ENCODE measurements at places on chromosomes 16 and 17.
A peak's percentile ranks its signal among the peaks of the same experiment; 100 is the strongest.

GRCh38 chr17:74234486-74234885, 21.1 kb downstream of the TTYH2 start:
- no peak for DNase-seq

DNA sequence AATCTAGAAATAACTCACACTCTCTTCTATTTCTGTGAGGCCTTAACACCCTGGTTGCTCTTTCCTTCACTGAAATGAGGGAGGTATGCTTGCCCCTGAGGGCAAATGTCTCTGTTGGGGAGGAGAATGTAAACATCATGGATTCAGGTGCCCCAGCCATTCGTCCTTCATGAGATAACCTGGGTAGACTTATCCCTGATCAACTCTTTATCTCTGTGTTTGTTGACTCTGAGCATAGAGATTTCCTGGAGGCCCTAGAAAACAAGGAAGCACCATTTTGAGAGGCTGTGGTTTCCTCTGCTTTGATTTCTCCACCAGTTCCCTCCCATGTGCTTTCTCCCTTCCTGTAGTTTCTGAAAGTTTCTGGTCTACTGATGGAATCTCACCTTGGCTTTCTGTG, 77.3 kb downstream of the PHKB start:
- DNase-seq = no peak

GRCh38 chr16:2845116-2845515, 12.9 kb downstream of the PRSS22 start:
- DNase-seq = no peak

- no peak for DNase-seq
Measured at GRCh38 chr17:49454050-49454449, 39.4 kb upstream of the PHB1 start.

DNA sequence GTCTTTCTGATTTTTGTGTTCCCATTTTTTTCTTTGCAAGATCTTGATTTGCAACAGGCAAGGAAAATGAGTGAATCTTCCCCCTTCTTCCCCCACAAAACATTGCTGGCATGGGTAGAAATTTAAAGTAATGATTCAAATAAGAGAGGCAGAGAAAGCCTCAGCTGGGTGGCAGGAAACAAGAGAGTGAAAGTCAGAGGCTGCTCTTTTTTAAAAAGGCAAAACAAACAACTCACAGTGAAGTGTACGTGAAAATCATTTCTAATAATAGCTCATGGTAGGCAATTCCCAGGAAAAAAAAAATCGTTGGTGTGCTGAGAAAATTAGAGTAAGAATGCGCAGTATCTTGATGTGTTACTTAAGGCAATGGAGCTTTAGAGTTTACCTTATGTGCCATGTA, 229.5 kb downstream of the FTO start:
- no peak for DNase-seq

DNA sequence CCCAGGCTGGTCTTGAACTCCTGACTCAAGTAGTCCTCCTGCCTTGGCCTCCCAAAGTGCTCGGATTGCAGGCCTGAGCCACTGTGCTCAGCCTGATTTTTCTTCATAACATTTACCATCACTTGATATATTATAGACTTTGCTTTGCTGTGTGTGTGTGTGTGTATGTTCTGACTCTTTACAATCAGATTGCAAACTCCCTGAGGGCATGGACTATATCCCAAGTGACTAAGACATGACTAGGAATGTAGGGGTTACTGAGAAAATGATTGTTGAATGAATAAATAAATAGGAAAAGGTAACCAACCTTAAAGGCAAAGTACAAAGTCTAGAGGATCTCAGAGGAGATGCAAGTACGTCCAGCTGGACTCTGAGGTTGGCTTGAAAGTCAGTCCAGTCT, 9.6 kb upstream of the OR2C1 start:
- DNase-seq = no peak

- no peak for DNase-seq
Measured at GRCh38 chr16:75750528-75750927, 24.2 kb upstream of the CPHXL start.

GRCh38 chr17:40024901-40025300, 9.7 kb downstream of the CSF3 start:
- DNase-seq = no peak

GRCh38 chr17:57699751-57700219, 45.3 kb downstream of the CCDC182 start:
- peak; percentile 50 for DNase-seq

GRCh38 chr16:89300311-89300975, 82.9 kb downstream of the ZNF778 start:
- no peak for DNase-seq

DNA sequence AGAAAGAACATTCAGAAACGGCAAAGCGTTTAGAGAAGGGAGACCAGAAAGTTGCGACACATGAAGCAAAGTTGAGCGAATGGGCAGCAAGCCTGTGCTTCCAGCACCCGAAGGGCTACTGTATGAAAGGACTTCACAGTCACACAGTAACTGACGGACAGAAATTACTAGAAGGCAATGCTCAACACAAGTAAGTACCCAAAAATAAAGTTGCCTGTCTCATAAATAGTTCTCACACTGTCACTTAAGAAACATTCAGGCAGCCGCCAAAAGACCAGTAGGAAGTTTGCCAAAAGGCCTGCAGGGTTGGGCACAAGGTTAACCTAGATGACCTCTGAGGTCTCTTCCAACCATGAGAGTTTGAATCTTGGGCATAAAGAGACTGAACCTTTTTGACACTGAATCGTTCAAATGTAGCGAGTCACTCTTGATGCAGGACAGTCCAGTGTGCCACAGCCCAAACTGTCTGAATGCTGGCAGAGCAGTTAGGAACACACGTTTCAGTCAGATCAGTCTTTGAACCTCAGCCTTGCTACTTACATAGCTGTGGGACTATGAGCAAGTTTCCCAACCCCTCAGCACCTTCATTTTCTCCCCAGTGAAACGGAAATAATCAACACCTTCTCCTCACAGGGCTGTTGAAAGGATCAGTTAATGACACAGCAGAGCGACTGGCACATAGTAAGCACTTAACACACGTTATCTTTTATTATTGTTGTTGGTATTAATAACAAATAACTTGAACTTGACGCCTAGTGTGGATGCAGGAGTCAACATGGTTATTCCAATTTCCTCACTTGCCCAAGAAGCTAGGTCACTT, 10.4 kb downstream of the NCBP3 start:
- DNase-seq = no peak

DNA sequence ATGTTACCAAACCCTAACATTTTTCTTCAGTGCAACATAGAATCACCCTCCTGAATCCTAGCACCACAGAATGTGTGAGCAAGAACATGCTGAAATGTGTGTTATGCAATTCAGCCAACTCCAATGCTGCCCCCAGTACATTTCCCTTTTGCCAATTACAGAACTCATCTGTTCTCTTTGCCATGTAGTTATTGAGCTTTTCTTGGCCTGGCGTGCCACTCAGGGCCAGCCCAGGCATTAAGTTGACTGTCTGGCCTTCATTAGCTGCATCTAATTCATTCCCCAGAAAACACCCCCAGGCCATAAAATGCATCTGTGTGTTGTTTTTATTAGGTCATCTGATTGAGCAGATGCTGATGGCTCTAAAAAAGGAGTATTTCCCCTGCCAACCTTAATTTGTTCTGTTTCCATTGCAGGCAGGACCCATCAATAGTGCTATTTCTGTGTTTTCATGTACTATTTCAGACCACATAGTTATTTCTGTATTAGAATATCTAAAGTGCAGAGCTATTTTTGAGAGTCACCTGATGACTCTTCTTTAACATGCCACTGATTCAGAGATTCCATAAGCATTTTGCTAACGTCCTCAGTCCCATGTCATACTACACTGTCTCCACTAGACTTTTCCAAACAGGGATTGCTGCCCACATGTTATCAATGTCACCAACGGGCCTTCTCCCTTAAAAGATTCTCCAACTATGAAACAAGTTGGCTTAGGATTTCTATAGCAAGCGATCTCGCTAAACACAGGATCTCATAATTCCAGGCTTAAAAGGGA, 969.7 kb downstream of the CDH11 start:
- no peak for DNase-seq

- no peak for DNase-seq
Measured at GRCh38 chr17:49406421-49407061, 8.1 kb downstream of the PHB1 start.

DNA sequence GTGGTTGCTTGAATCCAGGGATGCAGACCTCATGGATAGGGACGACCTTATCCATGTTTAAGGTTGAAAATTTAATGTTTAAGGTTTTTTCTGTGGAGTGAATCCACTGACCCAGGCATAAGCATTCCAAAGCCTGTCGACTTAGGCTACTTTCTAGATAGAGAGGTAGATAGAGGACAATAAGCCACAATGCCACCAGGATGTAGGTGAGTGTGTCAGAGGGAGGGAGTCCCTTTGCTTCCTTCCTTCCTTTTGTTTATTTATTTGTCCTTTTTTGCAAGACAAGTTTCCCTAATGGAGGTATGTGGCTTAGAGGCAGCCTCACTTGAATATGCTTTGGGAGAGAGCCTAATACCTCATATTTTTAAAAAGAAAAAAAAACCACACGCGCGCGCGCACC, 834.2 kb upstream of the SOX9 start:
- DNase-seq = no peak

GRCh38 chr16:80158766-80159165, 382.0 kb upstream of the DYNLRB2 start:
- no peak for DNase-seq

- DNase-seq = peak; percentile 11
Measured at GRCh38 chr16:89395150-89396142, 94.9 kb downstream of the ANKRD11 start.

GRCh38 chr17:9768381-9768934, 22.9 kb downstream of the DHRS7C start:
- DNase-seq = peak; percentile 5

DNA sequence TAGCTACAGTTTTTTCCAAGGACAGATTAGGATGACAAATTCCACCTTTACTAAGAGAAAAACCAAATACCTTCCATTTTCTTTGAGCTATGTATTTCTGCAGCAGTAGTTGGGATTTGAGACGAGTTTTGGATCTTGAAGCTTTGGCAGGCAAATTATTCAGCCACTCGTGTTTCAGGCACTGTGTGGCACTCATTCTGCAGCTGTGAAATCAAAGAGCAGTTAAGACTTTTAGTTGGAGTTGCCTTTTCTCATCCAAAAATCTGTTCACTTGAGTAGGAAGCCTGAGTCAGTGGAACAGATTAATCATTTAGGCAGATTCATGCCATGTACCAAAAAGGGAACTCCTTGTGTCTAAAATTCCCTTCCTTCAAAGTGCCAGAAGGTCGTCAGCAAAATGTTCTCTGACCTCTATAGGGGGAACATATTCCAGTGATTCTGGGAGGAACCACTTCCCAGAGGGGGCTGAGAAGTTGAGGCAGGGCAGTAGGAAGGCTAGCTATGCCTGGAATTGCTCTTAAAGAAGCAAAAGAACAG, 20.1 kb downstream of the ORC6 start:
- no peak for DNase-seq

DNA sequence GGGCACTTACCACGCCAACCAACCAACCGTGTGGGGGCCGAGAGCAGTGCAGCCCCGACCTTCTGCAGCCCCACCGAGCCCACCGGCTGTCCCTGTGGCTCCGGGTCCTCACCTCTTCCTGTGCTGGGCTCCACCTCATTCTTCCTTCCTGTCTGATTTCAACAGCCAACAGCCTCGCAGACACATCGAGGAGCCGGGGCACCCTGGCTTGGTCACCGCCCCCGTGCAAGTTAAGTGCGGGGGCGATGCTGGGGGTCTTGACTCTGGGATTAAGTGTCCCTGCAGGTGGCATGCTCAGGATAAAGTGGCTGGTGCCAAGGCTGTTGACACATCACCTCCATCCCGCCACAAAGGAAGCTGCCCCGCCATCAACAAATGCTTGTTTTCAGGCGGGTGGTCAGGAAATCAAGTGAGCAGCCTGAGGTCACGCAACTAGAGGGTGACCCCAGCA, at the start of gene NLRC3:
NLRC3 (minus strand) TSS at position 102 of the 451 bp plus-strand sequence. CDS start 12,367 bp downstream, outside the sequence.
- no peak for DNase-seq

DNA sequence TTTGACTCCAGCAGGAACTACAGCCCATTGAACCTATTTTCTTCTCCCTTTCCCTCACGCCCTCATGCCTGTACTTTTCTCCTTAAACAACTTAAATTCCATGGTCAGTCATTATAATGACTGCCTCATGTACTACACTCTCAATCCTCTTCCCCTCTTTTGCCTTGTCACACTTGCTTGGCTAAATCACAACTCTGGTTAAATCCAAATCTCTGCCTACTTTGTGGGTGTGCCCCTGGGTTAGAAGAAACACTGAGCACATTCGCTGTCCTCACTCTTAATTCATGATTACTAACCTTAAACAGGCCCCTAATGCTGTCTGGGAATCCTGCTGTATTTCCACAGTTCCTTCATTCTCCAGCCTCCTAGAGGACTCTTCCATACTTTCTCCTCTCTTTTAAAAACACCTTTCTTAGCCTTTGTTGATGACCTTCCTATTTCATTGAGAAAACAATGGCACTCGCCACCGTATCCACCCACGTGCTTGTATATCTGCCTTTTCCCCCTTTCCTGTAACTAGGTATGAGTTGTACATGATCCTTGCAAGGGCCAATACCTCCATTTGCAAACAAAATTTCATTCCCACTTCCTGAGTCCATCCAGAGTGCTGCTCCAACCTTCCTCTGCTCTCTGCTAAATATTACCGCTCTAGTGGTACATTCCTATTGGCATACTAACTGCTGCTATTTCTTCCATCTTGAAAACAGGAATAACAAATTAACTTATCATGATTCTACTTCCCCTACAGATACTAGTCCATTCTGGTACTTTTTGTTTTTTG, 28.9 kb downstream of the ZNRF1 start:
- no peak for DNase-seq

DNA sequence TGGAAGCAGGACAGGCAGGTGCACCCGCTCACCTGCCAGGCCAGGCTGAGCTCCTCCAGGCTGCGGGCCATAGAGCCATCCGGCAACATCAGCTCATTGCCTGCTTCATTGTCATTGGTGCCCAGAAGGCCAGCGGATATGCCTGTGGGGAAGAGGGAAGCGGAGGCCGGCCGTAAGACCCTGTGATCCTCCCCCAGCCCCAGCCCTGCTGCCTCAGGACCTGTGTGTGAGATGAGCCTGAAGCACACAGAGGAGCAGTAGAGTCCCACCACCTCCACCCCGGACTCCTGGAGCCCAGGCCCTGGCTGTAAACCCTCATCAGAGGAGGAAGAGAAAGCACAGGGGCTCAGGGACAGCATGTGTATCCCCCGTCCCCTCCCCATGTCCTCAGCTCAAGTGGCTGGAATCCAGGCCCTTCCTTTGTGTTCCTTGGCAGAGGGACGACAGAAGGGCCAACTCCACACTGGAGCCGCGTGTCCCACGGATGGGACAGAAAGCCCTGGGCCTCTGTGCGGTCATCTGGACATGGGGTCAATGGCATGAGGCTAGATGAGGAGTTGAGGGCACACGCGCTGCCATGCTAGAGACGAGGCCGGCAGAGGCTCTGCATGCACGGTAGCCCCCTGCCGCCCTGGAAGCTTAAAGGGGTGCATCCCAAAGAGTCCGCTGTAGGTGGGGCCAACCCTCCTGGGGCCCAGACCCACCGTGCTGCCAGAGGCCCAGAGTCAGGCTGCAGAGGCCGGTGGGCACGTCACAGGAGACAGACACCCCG, 39.1 kb downstream of the RMI2 start:
- DNase-seq = no peak
